HCEC 1CT (cell line): ENCODE measurements at places on chromosomes 3 and 15.
A peak's percentile ranks its signal among the peaks of the same experiment; 100 is the strongest.

DNA sequence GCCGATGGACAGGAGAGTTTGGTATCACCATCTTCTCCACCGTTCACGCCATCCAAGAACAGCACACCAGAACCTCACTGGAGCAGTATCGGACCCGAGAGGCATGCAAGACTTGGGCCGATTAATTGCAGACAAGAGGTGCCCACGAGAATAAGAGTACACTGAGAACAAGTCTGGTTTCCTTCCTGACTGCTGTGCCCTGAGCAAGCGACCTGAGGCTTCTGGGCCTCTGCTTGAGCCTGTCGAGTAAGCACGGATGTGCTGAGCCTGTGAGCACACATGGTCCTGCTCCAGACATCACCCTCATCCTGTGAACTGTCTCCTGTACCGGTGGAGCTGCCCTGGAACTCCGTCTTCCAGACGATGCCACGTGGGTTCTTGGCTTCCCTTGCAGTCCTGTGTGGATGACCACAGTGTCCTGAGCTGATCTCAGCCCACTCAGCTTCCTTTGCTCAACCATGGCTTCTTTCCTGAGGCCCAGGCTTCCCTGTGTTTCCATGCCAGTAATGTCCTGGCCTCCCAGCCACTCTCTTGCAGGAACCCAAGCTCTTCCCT lies 34.3 kb upstream of the SNRPA1 start:
- DNase-seq = no peak

DNA sequence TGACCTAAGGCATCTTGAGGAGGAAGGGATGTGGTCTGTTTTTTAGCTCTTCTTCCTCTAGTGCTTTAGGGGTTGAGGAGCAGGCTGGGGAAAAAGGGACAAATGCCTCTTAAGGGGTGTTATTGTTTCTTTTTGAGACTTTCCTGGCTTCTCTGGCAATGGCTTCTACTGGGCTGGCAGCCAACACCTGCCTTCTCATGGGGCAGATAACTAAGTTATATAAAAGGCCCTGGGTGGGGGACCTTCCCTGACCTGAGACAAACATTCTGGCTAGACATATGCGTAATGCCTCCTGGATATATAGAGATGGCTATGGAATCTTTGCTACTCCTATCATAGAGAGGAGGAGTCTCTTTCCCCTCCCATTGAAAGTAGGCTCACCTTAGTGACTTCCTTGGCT lies 179.2 kb upstream of the PROK2 start:
- no peak for DNase-seq

DNA sequence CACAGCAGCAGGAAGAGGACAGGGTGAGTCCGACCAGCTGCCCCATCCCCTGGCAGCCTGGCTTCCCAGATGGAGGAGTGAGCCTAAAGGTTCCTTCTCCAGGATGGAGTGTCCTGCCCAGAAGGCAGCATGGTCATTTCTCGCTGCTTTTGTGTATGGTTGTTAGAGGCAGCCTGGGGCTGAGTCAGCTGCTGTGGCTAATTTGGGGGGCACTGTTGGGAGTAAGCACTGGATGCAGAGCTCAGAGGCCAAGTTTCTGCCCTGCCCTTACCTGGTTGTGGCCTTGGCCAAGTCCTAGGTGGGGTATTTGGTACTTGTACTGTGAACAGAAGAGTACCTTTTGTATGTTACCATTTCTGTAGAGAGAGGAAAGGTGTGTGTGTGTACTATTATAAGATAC lies 78.6 kb downstream of the ADAMTS7 start:
- no peak for DNase-seq

DNA sequence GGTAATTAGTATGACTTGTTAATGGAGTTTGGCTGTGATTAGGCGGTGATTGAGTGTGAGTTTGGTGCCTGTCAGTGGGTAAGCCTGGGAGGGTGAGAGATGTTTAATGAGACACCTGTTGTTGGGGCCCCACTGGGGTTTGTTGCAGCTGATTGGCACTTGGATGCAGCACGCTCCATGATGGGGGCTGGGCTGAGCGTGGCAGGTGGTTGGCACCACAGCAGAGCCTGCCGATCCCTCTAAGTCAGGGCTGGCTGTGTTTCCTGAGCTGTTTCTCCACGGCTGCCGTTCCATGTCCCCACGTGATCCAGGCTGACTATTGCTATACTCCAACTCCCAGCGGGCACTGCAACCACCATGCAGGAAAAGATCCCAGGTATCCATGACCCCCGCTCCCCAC lies 93.5 kb upstream of the ARRDC4 start:
- DNase-seq = no peak

- peak; percentile 97 for DNase-seq
Observed at GRCh38 chr3:175002732-175003143, 143.6 kb downstream of the NAALADL2 start.

- no peak for DNase-seq
Observed at GRCh38 chr3:173930251-173930650, 532.7 kb downstream of the NLGN1 start.

GRCh38 chr15:33243869-33244268 lies 49.4 kb upstream of the FMN1 start:
- DNase-seq = peak; percentile 42

GRCh38 chr15:61479613-61480012 lies 250.5 kb upstream of the RORA start:
- DNase-seq = no peak

- DNase-seq = no peak
Observed at GRCh38 chr3:71186801-71187200, 396.7 kb downstream of the FOXP1 start.
